ENCODE measurements at places on chromosomes 5 and 9.

- DNase-seq: no peak
These were observed 17.2 kb upstream of the NDST1 start for GRCh38 chr5:150490754-150491153.

DNA sequence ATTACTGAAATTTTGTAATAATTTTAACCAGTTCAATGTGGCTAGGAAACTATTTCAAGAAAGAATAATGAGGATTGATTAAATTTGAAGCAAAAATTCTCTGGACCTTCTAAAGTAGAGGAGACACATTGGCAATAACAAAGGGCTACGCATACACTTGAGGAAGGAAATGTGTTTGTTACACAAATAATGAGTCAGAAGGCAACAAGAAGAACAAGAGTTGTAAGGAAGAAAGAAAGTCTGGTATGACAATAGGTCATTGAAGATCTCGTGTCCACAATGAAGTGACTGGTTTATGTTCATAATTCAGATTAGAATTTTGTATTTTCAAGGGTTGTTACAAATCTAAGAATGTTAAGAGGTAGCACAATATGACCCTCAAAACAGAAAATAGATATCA is 25.8 kb downstream of the ST8SIA4 start:
- DNase-seq: no peak

DNA sequence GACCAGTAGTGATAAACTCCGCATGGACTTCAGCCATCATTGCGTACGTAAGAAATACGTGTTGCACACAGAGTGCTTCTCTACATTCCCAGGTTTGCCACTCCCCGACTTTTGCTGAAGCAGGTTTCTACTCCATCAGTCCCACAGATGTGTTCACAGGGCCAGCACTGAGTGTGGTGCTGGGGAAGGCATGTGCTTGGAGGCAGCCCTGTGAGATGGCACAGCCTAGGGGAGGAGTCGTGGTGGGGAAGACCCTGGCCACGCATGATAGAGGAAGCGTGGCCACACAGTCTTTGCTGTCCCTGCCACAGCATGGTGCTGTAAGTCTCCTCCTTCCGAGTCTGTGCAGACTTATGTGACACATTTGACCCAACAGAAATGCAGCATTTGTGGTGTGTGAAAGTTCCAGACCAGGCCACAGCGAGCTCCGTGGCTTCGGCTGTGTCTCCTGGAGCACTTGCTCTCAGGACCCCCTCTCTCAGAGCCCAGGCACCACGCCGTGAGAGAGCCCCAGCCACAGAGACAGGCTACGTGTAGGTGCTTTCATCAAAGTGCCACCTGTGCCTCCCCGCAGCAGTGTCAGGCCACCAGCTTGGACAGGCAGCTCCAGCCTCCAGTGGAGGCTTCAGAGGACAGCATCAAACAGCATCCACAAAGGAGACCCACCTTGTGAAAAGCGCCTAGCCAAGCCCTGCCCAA is 197.8 kb downstream of the AUH start:
- DNase-seq: no peak

DNA sequence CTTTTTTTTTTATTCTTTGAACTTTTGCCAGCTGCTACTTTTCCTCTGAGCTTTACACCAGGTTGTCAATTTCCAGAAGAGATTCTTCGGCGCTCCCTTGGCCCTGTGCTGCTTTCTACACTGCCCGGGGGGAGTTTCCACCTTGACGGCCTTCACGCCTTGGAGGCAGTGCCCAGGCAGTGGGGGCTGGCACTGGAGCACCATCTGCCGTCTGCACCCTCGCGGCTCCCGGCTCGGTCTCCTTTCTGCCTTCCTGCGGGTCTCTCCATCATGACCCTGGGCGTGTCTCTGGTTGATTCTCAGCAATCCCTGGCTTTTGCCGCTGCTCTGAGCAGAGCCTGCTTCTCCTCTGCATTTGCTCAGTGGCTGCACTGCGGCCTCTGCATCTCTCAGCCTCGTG is 2.9 kb downstream of the SLC6A18 start:
- no peak for DNase-seq

Measured in GM12864 (cell line).